ENCODE measurements at places on chromosomes 3 and 15.

DNA sequence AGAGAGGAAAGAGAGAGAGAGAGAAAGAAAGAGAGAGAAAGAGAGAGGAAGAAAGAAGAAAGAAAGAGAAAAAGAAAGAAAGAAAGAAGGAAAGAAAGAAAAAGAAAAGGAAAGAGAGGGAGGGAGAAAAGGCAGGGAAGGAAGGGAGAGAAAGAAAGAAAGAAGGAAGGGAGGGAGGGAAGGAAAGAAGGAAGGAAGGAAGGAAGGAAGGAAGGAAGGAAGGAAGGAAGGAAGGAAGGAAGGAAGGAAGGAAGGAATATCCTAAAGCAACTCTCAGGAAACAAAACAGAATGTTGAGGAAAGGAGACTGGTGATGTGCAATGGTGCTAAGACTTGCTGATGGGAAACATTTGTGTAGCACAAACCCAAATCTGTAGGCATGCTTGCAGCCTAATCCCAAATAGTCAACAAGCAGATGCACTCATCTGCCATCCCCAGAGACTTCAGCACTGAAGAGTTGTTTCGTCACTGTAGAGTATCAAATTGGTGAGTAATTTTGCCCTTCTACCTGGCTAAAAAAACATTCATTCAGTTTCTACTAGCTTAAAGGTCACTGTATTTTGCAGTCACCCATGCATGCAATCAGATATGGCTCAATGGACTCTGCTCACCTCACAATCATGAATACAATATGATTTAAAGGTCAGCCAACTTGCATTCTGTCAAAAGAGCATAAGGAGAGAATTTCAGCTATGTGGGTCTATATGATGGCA is 480.3 kb downstream of the FGF12 start:
- no peaks in the 10 kb centered on the region for H3K27me3 ChIP-seq
- no peak overlapping the region for H3K27ac ChIP-seq
- no peaks in the 10 kb centered on the region for H3K36me3 ChIP-seq
- no peaks in the 10 kb centered on the region for H3K4me1 ChIP-seq
- H3K4me3 ChIP-seq = no peak overlapping the region

- DNase-seq = no peak
- H3K36me3 ChIP-seq = no peaks in the 10 kb centered on the region
- H3K27ac ChIP-seq = no peak overlapping the region
- no peak overlapping the region for H3K4me3 ChIP-seq
Measured at GRCh38 chr3:59549962-59550361, 500.1 kb upstream of the CFAP20DC start.

GRCh38 chr3:54797111-54797510 is 130.7 kb downstream of the LRTM1 start:
- no peak overlapping the region for H3K27ac ChIP-seq
- no peak for DNase-seq
- H3K36me3 ChIP-seq = no peaks in the 10 kb centered on the region
- no peaks in the 10 kb centered on the region for H3K27me3 ChIP-seq
- no peak overlapping the region for H3K4me3 ChIP-seq
- H3K4me1 ChIP-seq = no peaks in the 10 kb centered on the region

- DNase-seq = no peak
- no peaks in the 10 kb centered on the region for H3K36me3 ChIP-seq
- H3K4me3 ChIP-seq = no peak overlapping the region
Measured at GRCh38 chr3:9091486-9092235, 128.4 kb upstream of the RAD18 start.

- no peaks in the 10 kb centered on the region for H3K27me3 ChIP-seq
- no peak for DNase-seq
- H3K4me3 ChIP-seq = no peak overlapping the region
- no peaks in the 10 kb centered on the region for H3K4me1 ChIP-seq
Measured at GRCh38 chr15:71003319-71003718, 110.7 kb downstream of the LRRC49 start.

DNA sequence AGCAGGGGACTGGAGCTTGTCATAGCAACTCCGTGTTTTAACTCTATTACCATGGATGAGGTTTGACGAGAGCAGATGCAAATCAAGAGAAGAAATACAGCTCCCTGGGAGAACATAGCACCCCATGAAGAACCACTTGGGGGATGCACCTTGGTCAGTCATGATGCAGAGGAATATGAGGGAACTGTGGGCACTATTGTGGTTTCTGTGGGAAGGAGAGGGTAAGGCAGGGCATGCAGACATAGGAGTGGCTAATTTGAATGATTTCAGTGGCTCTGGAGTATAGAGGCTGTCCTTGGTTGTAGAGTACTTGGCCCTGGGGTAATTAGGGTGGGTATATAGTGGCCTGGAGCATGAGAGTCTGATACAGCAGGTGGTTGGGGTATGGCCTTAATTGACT is 131.9 kb downstream of the EDEM1 start:
- no peak overlapping the region for H3K4me3 ChIP-seq
- no peaks in the 10 kb centered on the region for H3K36me3 ChIP-seq
- H3K27ac ChIP-seq = no peak overlapping the region

- H3K4me3 ChIP-seq = no peak overlapping the region
- no peaks in the 10 kb centered on the region for H3K36me3 ChIP-seq
- H3K27me3 ChIP-seq = no peaks in the 10 kb centered on the region
- H3K4me1 ChIP-seq = no peaks in the 10 kb centered on the region
- DNase-seq = peak; percentile 39
Measured at GRCh38 chr3:51024765-51025632, 350.3 kb downstream of the DOCK3 start.

DNA sequence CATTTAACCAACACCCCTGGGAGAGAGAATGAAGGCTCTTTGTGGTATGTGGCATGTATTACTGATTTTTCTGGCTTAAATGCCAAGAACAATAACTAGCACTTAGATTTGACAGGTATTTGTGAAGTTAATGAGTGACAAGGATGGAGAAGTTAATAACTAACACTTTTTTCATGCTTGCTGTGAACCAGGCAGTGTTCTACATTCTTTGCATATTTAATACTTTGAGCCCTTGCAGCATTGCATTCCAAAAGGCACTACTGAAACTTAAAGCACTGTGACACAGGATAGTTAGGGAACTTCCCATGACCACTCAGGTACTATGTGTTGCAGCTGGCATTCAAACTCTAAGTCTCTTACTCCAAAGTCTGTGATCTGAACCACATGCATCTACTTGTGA is 650.6 kb downstream of the ZPLD1 start:
- no peaks in the 10 kb centered on the region for H3K36me3 ChIP-seq
- H3K27ac ChIP-seq = no peak overlapping the region
- no peaks in the 10 kb centered on the region for H3K27me3 ChIP-seq
- H3K4me3 ChIP-seq = no peak overlapping the region

DNA sequence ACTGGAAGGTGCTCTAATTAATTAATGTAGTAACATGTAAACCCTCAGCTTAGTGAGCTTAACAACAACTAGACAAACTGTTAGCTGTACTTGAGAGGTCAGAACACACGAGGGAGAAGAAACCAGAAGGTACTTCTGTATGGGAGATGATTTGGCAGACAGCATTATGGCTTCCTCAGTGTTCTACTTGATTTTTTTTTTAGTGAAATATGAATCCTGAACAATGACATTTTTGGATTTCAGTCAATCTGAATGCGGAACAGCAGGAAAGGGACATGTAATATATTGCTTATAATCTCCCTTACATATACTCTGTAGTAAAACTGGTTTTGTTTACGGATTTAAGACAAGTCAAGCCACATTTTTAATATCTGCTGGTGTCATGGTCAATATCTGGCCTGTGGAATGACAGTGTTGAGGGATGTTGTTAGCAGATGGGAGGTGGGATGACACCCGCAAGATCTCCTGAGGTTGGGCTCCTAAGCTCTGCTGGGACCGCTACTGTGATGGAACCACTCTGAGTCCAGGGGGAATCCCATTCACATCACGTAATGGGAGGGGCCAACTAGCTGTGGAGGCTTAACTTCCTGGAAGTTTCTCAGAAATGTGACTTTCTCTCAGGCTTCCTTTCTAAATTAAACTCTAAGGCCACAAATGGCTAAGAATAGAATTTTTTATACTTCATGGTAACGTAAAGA is 18.7 kb downstream of the TNFAIP8L3 start:
- no peak overlapping the region for H3K4me3 ChIP-seq
- no peak overlapping the region for H3K27ac ChIP-seq
- no peak for DNase-seq
- no peaks in the 10 kb centered on the region for H3K27me3 ChIP-seq
- no peaks in the 10 kb centered on the region for H3K36me3 ChIP-seq
- no peaks in the 10 kb centered on the region for H3K4me1 ChIP-seq

- no peak for DNase-seq
- H3K27ac ChIP-seq = no peak overlapping the region
- no peaks in the 10 kb centered on the region for H3K36me3 ChIP-seq
- no peaks in the 10 kb centered on the region for H3K4me1 ChIP-seq
- H3K4me3 ChIP-seq = no peak overlapping the region
- H3K27me3 ChIP-seq = peaks cover 14% of the 10 kb centered on the region
Measured at GRCh38 chr3:63279005-63279841, 1.1 kb downstream of the SYNPR start.

DNA sequence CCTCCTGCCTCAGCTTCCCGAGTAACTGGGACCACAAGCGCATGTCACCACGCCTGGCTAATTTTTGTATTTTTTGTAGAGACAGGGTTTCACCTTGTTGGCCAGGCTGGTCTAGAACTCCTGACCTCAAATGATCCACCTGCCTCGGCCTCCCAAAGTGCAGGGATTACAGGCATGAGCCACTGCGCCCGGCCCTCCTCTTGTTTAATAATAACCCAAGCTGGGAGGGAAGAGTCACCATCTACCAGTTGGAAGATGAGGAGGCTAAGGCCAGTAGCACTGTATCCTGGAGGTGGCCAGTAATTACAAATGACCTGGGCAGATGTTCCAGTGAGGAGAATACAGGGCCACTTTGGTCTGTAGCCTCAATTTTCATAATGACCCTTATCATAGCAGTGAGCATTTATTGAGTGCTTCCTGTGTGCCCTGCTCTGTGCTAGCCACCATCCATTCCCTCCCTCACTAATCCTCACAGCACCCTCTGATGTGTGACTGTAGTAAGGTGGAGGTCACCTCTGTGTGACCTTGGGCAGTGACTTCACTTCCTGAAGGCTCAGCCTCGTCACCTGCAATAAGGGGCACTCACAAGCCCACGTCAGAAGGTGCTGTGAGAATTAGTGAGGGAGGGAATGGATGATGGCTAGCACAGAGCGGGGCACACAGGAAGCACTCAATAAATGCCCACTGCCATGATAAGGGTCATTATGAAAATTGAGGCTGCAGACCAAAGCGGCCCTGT is 64.2 kb downstream of the ABTB1 start:
- H3K36me3 ChIP-seq = no peaks in the 10 kb centered on the region
- peaks cover 44% of the 10 kb centered on the region for H3K4me1 ChIP-seq
- H3K27me3 ChIP-seq = no peaks in the 10 kb centered on the region
- H3K27ac ChIP-seq = peak overlapping the region; percentile 9
- no peak overlapping the region for H3K4me3 ChIP-seq
- no peak for DNase-seq

DNA sequence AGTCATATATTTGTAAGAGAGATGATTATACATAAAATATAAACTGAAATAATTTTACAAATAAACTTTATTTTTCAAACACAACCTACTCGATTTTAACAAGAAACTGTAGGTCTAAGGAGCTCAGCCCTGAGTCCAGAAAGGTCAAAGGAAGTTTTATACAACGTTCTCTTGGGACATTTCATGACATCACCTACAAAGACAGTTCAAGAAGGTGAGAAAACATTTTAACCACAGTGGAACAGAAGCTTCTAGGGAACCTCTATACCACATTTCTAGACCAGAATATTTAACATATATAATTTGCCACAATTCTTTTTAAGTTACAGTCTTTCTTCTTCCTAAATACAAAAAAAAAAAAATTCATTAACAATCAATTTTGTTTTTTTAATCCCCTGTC is 40.1 kb downstream of the CBLB start:
- no peak for DNase-seq
- H3K4me1 ChIP-seq = peaks cover 8% of the 10 kb centered on the region
- H3K27ac ChIP-seq = no peak overlapping the region
- no peak overlapping the region for H3K4me3 ChIP-seq
- no peaks in the 10 kb centered on the region for H3K27me3 ChIP-seq

DNA sequence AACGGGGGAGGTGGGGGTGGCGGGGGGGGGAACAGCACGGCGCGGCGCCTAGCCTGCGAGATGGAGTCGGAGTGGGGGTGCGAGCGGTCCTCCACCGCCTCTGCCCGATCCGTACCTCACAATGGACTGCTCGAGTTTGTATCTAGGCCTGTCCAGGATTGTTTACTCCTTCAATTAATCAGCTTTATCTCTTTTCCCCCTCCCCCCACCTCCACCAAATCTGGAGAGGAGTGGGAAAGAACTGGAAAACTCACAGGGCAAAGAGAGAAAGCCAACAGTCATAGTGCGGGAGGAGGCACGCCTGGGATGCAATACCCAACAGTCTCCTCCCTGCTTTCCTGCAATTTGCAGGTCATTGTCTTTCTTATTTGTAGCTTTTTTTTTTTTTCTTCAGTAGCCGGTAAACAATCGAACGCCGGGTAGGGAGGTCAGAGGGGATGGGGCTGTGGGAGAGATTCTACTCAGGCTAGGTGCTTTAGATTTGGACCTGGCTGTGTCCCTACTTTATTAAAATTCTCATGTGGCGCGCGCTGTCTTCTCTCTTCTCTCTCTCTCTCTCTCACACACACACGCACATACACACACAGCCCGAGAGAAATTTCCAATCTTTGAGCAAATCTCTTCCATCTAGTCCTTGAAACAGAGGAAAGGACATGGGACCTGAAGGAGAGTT is 6.9 kb upstream of the MEIS2 start:
- H3K36me3 ChIP-seq = no peaks in the 10 kb centered on the region
- no peak for DNase-seq
- H3K27ac ChIP-seq = no peak overlapping the region
- no peaks in the 10 kb centered on the region for H3K27me3 ChIP-seq
- peaks cover 9% of the 10 kb centered on the region for H3K4me1 ChIP-seq
- H3K4me3 ChIP-seq = no peak overlapping the region

- H3K27me3 ChIP-seq = no peaks in the 10 kb centered on the region
- peaks cover 8% of the 10 kb centered on the region for H3K4me1 ChIP-seq
- no peak overlapping the region for H3K27ac ChIP-seq
- H3K36me3 ChIP-seq = no peaks in the 10 kb centered on the region
- no peak overlapping the region for H3K4me3 ChIP-seq
- DNase-seq = no peak
Measured at GRCh38 chr15:45021348-45021747, 1.6 kb upstream of the SORD start.

DNA sequence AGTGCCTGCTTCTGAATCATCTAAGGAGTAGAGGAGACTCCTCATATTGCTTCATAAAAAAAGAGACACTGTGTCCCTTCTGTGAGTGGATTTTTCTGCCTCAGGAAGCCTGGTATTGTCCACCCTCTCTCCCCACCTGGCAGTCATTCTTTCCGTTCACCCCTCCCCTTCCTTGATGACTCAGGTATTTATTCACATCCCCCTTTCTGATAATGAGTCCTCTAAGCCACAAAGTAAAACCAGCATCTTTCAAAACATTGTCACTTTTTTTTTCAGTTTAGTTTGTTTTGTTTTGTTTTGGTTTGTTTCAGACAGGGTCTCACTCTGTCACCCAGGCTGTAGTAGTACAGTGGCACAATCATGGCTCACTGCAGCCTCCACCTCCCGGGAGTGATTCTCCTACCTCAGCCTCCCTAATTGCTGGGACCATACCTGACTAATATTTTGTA is 65.2 kb upstream of the UBE2E1 start:
- no peaks in the 10 kb centered on the region for H3K36me3 ChIP-seq
- H3K27ac ChIP-seq = peak overlapping the region; percentile 77
- peaks cover 22% of the 10 kb centered on the region for H3K4me1 ChIP-seq
- H3K27me3 ChIP-seq = no peaks in the 10 kb centered on the region
- no peak for DNase-seq

GRCh38 chr3:50323614-50324199 is 1.2 kb upstream of the HYAL2 start:
- H3K27ac ChIP-seq = peak overlapping the region; percentile 95
- H3K4me1 ChIP-seq = peaks cover 72% of the 10 kb centered on the region
- no peaks in the 10 kb centered on the region for H3K27me3 ChIP-seq
- no peak for DNase-seq
- H3K4me3 ChIP-seq = no peak overlapping the region
